Esophagus squamous epithelium (tissue), 5 donors: ENCODE measurements at places on chromosomes 5 and 9.

GRCh38 chr5:28788954-28789353, 1750.6 kb upstream of the CDH9 start:
- DNase-seq, result no peak

DNA sequence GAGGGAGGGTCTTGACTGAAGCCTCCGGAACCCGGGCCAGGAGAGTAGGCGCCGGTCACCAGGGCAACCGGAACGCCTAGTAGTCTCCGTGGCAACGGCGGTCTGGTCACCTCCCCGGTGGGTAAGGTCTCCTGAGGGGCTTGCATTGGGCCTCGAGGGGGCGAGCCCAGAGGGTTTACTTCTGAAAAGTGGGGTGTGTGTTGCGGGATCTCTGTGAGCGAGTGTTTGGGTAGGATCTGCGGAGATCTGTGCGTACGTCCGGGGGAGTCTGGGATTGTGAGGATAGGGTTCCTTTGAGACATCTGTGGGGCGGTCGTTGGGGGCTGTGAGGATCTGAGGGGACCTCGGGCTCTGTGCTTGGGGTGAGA, at the start of gene FAM221B:
FAM221B (minus strand) TSS at position 17 of the 368 bp plus-strand sequence. CDS start 2,571 bp downstream, outside the sequence.
- DNase-seq, result no peak

- DNase-seq, result no peak
Measured at GRCh38 chr5:144414202-144415029, 243.7 kb downstream of the KCTD16 start.

DNA sequence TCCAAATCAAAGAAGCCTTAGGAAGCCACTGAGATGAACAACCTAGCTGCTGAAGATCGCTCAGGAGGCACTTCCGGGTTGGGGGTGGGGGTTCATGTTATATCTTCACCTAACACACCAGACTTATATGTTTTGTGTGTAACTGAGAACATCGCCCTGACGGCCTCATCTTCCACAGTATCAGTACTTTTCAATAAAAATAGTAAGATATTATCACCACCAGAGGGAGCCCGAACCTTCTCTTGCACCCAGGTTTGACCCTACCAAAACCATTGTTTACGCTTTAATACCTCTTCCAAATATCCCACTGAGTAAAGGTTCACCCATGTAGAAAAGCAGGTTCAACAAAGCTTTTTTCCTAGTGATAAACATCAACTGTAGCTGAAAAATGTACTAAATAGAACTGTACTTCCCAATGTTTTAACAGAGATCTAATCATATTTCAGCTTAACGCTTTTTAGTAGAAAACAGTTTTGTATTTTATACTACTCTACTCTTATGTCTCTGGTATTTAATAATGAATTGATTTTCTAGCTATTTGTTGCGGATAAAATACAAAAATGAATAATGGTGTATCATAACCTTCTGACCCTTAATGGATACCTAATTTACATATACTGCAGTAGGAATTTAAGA, 244.0 kb downstream of the EPB41L4A start:
- no peak for DNase-seq

DNA sequence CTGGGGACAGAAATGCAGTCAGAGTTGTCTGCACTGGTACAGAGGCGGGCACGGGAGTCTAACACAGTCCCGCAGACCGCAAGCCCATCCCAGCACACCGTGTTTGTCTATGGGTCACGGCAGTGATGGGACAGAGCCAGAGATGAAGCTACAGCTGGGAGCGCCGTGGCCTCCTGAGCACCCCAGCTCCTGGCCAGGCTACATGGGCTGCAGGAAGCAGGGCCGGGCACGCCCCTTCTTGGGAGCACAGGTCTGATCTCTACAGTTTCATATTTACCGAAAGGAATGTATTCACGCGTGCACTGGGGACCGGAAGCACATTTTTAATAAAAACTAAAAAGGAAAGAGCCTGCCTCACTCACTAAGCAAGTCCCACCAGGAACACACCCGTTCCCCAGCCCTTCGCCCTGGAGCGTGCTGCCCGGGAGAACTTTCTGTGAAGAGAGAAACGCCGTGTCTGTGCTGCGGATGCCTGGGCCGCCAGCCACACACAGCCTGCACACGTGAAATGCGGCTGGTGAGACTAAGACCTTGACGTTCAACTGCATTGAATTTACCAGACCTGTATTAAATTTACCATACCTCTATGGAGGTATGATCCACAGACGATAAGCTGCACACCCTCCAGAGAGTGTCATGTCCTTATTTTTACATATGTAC, 81.1 kb downstream of the VAV2 start:
- DNase-seq, result no peak

DNA sequence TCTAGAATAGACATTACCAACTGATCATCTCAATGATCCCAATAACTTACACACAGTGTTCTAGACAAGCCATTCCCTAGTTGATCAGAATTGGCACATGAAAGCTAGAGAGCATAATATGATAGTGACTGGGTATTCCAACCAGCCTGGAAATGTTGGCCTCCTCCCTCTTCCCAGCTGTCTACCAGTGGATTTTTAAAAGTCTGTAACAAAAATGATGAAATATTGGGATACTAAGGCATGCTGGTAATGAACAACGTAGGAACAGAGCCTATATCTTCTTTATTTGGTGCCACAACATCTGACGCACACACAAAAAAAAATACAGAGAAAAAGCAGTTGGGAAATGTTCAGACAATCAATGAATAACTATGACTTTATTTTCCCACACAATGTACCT, 34.8 kb downstream of the TRIM32 start:
- DNase-seq, result no peak

DNA sequence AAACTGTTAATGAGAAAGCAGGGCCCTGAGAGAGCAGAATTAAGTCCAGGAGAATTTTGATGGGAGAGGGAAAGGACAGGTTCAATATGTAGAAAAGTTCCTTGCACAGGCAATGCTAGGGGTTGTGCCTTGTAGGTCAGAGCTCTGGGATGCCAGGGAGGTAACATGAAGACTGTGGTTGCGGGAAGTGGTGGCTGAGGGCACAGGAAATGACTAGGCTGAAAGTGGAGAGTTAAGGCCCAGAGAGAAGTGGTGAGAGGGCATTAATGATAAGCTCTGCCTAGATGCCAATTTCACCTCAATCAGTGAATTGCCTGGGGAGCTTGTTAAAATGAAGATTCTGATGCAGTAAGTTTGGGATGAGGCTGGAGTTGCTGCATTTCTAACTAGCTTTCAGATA, 31.5 kb upstream of the PPP3R2 start:
- DNase-seq, result no peak

GRCh38 chr5:16916262-16916878, 19.7 kb downstream of the MYO10 start:
- no peak for DNase-seq

GRCh38 chr9:2479056-2479565, 142.5 kb upstream of the VLDLR start:
- DNase-seq, result no peak

- no peak for DNase-seq
Measured at GRCh38 chr5:28215091-28215490, 1176.7 kb upstream of the CDH9 start.

- no peak for DNase-seq
Measured at GRCh38 chr5:153629027-153629895, 138.8 kb downstream of the GRIA1 start.

DNA sequence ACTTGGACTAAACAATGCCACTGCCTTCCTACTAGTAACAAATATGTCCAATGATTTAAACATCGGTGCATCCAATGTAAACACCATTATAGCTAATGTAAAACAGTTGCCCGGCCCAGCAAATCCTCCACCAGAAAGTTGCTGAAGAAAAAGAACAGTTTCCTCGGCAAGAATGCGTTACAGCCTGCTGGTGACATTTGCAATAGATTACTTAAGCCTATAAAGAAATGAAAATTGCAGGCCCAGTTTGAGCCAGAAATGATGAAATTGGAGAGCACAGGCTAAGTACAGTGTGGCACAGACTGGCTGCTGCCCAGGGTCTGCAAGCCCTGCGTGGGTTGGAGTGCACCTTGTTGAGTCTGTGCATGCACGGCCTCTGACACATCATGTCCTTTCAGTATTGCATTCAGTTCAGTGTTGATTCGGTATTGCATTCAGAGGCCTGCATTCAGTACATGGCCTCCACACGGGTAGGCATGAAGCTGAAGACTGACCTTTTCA, 406.0 kb upstream of the KLF4 start:
- no peak for DNase-seq

DNA sequence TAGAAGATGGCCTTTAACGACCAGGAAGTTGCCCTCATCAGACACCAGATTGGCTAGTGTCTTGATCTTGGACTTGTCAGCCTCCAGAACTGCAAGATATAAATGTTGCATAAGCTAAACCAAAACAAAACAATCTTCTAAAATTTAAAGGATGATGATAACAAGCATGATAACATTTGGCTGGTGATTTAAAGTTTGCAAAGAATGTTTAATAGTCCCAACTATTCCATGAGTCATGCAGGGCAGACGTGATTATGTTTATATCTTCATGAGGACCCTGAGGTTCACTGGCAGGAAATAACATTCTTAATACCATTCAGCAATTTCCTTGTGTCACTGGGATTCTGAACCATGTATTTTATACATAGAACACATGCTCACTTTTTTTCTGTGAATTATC, 319.8 kb downstream of the HCN1 start:
- DNase-seq, result no peak
